Activated effector memory CD4-positive, alpha-beta T cell treated with anti-CD3 and anti-CD28 coated beads, Interleukin-2, amount 50 U/mL, for 16 hours (primary cell): ENCODE measurements at places on chromosomes 2 and 18.
A peak's percentile ranks its signal among the peaks of the same experiment; 100 is the strongest.

DNA sequence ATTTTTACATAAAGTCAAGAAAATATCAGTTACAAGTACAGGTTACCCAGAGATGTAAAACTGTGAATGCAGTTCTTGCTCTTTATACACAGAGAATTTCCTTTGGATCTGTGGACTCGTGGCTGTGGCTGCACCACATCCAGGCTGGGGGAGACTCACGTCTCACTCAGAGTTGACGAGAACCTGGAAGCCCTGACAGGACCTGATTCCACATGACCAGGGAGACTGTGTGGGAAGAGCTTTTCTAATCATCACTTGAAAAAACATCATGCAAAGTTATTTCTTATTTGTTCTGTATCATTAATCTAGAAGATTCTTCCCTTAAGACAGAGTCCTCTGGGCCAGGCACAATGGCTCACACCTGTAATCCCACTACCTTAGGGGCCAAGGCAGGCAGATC, 1159.0 kb downstream of the RPIA start:
- DNase-seq, result no peak

GRCh38 chr2:105062158-105062557, 24.3 kb downstream of the MRPS9 start:
- DNase-seq, result no peak

GRCh38 chr2:8203364-8203763, 478.5 kb upstream of the ID2 start:
- no peak for DNase-seq

- no peak for DNase-seq
Observed at GRCh38 chr2:95525294-95526035, 40.9 kb upstream of the TRIM43B start.

GRCh38 chr2:230907361-230908091, 17.5 kb downstream of the GPR55 start:
- peak; percentile 61 for DNase-seq

GRCh38 chr2:11042841-11043240, 112.4 kb upstream of the SLC66A3 start:
- no peak for DNase-seq

GRCh38 chr18:74110976-74111375, 36.7 kb downstream of the FBXO15 start:
- DNase-seq, result no peak

GRCh38 chr2:11963966-11964365, 217.5 kb downstream of the LPIN1 start:
- no peak for DNase-seq

DNA sequence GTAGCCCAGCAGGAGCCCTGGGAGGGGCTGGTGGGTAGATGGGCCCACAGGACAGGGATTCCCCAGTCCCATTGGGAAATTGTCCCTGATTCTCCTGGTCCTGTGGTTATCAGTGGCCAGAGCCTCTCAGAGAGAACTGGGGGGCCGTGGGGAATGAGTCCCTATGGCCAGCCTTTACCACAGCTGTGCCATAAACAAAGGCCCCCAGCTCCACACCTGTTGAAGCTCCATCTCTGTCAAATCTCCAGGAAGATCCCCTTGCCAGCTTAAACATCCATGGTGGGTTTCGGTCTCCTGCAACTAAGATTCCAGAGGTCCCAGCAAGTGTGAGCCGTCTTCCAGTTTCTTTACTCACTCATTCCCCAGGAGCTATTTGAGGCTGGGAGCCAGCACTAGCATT, 897.1 kb downstream of the LRRTM4 start:
- no peak for DNase-seq

- no peak for DNase-seq
Observed at GRCh38 chr2:10561288-10562035, 113.3 kb upstream of the ODC1 start.

- no peak for DNase-seq
Observed at GRCh38 chr2:164388511-164388910, 232.8 kb downstream of the GRB14 start.

DNA sequence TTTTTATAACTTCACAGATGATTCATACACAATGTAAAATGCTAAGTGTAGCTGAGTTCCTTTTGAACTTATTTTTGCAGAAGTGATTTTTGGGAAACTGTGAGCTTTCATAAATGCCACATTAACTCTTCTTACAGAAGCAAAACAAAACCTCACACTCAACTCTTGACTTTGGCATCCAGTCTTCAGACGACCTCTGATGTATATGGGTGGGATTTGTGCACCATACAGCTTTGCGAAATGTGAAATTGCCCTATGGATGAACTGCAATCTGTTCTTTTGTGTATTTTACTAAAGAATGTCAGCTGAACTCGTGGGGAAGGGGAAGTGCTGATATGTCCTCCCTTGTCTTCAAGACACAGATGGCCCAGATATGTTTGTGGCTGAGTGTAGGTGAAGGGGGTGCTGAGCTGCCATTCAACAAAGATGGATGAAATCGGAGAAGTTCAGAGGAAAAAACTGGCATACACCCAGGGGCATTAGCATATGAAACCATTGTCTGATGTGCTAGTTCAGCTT, 218.3 kb downstream of the PTGR3 start:
- no peak for DNase-seq

GRCh38 chr2:18731666-18732065, 142.3 kb upstream of the NT5C1B start:
- no peak for DNase-seq

GRCh38 chr2:133235968-133236367, 332.3 kb downstream of the NCKAP5 start:
- no peak for DNase-seq

DNA sequence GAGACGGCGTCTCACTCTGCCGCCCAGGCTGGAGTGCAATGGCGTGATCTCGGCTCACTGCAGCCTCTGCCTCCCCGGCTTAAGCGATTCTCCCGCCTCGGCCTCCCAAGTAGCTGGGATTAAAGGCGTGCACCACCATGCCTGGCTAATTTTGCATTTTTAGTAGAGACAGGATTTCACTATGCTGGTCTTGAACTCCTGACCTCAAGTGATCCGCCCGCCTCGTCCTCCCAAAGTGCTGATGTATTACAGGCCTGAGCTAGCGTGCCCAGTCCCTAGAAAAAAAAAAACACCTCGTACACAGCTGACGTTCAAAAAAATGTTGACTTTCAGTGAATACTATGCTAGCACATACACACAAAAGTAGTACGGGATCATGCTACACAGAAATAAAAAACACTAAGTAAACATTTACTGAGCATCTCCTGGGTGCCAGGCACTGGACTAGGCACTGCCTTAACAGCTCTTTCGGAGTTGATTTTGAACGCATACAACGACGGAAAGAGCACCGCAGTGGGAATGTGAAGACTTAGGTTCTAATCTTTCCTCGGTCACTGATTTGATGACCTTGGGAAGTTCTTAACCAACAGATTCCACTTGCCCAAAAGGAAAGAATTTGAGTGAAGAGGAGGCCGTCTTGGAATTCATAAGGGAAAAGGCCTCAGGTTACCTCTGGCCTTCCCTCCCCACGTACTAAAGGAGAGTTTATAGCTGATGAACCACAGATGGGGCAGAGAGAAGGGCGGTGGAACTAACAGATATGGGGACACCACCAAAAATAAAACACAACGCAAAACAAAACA, 1.1 kb downstream of the DNAJC27 start:
- no peak for DNase-seq

DNA sequence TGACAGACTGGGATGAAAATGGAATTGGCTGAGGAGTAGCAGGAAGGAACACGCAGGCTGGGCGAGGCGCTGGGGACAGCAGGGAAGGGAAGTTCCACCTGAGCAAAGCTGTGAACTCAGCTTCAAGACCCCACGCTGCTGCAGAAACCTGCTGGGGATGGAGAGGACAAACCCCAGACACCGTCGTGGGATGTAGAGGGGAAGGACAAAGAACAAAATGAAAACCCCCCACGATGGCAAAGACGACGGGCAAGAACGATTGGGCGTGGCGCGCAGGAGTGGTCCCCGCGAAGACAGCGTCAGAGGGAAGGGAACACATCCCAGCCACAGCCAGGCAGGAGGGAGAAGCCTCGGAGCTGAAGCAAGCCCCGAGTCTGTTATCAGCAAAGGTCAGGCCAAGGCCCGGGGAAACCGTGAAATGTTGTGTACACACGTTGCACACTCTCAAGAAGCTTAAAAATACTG, 222.9 kb downstream of the NDUFA10 start:
- no peak for DNase-seq

DNA sequence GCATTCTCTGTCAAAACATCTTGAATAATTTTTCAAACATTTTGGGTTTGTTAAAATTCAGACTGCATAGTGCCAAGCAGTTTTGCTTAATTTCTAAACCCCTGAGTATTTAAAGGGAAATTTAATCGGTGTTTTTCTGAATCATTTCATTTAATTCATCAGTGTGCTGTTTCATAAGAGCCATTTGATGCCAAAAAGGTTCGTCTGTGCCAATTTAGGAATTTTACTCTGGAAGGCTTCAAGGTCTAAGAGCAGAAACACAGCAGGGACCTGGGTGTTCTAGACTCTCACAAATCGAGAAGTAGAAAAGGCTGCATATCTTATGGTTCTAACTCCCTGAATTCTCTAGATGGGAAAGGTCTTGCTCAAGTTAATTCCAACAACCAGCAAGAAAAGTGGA, 311.9 kb upstream of the NT5C1B start:
- DNase-seq, result no peak

DNA sequence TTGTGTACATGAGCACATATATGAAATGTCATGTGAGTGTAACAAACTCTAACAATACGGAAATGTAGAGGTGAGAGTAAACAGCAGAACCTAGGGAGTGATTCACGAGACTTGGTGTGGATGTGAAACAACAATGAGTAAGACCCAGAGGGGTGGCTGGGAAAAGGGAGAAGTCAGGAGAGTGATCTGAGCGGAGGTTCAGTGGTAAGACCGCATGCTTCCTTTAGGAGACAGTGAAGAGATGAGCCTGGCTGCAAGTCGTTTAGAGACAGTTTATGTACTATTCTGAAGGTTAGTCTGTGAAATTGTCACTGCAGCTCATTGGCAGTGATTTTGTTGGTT, 150.6 kb downstream of the PRPF40A start:
- no peak for DNase-seq

GRCh38 chr2:205012961-205013360, 467.7 kb downstream of the PARD3B start:
- DNase-seq, result no peak

GRCh38 chr2:156088587-156088986, 243.9 kb downstream of the NR4A2 start:
- no peak for DNase-seq

DNA sequence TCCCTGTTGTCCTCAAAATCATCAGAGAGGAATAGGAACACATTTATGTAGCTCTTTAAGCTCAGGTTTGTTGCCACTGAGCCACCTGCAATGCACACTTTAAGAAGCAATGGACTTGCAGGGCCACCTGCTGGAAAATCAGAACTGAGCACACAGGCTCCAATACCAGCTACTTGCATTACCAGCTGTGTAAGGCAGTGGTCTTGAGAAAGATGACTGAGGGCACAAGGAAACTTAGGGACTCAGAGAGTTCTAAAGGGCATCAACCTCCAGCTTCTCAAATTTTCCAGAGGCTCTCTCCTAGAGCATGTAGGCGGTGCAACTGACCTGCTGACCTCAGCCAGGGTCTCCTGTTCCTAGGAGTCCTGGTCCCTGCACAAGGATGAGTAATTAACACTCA, 2.5 kb upstream of the CNDP2 start:
- peak; percentile 81 for DNase-seq
